Fibroblast of upper back skin (primary cell): ENCODE measurements at places on chromosomes 7 and 10.

- no peak for DNase-seq
Measured at GRCh38 chr7:158324397-158325360, 262.9 kb downstream of the PTPRN2 start.

DNA sequence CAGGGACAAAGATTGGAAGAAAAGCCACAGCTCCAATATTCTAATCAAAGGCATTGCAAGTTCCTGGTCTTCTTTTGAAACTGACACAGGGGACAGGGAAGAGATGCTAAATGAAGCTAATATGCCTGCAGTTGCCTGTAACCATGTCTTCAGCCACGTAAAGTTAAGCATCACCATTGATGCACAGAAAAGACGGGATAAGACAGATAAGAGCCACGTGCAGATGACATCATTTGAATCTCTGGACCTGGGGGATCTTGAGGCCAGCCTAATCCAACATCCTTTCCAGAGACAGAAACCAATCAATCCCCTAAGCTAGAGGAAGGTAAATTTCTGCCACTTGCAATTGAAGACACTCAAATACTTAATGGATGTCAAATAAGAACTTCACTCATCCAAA is 93.4 kb downstream of the PIP4K2A start:
- DNase-seq, result no peak

GRCh38 chr10:78197628-78198272 is 164.1 kb downstream of the RPS24 start:
- no peak for DNase-seq

DNA sequence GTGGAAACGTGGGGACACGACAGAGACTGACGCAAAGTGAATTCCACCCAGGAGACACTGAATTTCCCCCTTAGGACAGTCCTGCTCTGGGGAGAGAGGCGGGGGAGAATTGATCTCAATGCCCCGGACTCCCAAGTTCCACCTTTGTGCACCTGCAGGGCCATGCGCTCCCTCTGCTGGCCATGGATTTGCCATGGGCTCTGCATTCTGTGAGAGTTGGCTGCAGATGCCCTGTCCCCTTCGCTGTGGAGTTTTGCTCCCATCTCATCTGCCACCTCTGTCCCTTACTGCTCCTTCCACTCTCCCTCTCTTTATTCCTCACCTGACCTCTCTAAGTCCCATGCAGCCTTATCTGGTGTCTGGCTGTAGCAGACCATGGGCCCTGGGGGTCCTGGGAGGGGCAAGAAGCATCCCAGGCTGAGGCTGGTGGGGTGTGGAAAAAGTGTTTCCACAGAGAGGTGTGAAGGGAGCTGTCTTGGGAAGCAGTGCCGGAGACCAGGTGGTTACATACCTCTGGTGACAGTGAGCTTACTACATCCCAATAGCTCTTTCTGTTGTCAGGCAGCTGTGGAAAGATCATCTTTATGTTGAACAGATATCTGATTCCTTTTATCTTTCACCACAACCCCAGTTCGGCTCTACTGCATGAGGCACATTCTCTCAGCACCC is 14.3 kb downstream of the GHRHR start:
- peak; percentile 19 for DNase-seq

DNA sequence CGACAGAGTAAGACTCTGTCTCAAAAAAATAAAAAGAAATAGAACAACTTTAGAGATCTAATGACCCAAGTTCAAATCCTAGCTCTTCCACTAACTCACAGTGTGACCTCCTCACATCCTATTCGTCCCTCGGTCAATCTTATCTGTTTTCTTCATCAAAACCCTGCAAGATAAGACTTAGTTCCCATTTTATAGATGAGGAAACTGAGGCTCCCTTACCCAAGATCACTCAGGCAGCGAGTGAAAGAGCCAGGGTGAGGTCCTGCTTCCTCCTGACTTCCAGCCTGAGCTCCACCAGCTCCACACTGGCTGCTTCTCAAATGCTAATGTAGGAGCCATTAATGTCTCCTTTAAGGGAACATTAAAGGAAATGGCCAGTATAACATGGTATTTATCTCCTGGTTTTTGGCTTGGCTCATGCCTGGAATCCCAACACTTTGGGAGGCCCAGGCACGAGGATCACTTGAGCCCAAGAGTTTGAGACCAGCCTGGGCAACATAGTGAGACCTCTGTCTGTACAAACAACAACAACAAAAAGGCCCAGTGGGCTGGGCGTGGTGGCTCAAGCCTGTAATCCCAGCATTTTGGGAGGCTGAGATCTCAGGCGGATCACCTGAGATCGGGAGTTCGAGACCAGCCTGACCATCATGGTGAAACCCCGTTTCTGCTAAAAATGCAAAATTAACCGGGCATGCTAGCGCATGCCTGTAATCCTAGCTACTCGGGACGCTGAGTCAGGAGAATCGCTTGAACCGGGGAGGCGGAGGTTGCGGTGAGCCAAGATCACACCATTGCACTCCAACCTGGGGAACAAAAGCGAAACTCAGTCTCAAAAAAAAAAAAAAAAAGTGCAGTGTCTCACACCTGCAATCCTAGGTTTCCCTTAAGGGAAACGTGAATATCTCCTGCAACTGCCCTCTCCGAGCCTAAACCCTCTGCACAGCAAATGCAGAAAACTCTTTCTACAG is 3.4 kb upstream of the RHBDD2 start:
- no peak for DNase-seq

GRCh38 chr7:26141077-26141476 is 10.9 kb upstream of the NFE2L3 start:
- no peak for DNase-seq

- DNase-seq, result no peak
Measured at GRCh38 chr7:98293746-98294145, 12.3 kb downstream of the BRI3 start.

- DNase-seq, result no peak
Measured at GRCh38 chr10:47369251-47369894, 14.7 kb downstream of the ZNF488 start.

DNA sequence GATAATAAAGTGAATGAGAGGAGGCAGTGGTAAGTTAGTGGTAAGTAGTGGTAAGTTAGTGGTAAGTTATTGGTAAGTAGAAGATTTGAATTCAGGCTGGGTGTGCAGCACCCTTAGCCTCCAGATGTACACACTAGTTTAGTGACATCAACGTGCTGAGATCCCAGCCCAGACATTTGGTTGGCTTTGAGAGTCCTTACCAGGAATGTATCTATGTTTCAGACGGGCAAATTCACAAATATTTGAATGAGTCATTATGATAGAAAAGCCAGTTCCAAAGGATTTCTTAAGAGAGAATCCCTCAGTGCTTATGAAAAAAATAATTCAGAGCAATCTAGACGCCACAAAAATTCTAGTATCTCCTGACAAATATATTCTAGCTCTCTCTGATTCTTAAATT is 70.0 kb downstream of the ARL4A start:
- peak; percentile 93 for DNase-seq

GRCh38 chr7:80967071-80967916 is 48.4 kb upstream of the SEMA3C start:
- DNase-seq, result peak; percentile 57

DNA sequence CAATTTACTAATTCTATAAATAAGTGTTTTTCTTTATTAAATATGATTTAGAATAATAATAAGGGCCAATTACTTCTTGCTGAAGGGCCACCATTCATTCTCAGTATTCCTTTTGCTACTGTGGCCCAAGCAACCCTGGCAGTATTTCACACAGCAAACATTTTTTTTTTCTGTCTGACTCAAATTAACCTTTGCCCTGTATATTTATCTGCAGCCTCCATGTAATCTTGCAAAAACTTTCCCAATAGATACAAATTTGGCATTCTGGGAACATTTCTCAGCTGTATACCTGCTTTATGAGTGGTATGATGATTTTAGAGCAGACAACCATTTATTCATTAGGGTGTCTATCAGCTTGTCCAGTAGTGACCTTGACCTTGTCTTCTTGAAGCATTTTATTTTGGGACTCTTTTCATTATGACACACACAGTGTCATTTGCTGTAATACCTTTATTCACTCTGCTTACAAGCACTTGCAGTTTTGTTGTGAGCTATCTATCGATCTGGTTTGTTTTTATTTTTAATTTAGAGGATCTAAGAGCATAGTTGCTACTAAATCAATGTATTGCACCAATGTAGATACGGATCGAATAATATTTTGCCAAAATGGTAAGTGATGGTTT is 159.7 kb upstream of the PLXDC2 start:
- no peak for DNase-seq

GRCh38 chr7:105130048-105130447 is 116.0 kb downstream of the KMT2E start:
- no peak for DNase-seq

DNA sequence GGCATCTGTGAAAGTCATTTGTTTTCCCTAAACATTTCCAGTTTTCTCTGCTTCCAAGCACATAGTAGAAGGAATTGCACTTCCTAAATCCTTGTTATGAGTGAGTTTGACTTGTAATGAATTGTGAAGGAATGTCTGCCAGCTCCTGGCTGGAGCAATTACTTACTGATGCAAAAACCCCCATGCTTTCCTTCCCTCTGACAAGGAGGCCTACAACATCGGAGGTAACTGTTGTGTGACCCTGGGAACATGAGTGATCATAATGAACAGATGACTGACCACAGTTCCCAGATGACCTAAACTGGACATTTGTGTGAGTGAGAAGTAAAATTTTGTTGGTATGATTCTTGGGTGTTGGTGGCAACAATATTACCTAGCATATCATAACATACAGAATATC is 21.4 kb upstream of the CPVL start:
- DNase-seq, result no peak

DNA sequence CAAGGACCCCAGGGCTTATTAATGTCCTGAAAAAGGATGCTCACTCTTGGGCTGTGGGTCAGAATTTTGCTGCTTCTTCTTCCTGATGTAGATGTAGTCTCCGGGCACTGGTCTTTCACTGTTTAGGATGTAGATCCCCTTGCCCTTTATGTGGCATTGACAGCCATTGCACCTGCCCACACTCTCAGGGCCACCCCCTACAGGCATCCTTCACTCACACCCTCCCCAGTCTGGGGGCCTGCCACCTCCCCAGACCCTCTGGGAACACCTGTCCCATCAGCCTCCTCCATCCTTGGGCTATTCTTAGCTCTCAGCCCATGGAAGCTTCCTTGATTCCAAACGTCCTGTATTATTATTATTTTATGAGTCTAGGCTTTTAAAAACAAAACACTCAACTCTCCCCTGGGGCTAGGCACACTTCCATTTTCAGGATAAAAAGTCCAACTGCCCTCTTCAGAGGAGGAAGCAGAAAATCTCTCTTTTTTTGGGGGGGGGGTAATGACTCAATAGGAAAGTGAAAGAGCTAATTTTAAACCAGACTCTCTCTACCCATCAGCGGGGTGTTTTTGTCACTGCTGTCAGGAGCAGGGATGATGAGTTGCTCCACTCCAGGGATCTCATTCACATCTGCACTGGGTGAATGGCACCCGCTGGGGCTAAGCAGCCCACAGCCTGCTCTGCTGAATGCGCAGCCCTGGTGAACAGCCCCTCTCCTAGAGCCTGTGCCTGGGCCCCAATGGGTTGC is 11.5 kb upstream of the KLRG2 start:
- DNase-seq, result no peak

DNA sequence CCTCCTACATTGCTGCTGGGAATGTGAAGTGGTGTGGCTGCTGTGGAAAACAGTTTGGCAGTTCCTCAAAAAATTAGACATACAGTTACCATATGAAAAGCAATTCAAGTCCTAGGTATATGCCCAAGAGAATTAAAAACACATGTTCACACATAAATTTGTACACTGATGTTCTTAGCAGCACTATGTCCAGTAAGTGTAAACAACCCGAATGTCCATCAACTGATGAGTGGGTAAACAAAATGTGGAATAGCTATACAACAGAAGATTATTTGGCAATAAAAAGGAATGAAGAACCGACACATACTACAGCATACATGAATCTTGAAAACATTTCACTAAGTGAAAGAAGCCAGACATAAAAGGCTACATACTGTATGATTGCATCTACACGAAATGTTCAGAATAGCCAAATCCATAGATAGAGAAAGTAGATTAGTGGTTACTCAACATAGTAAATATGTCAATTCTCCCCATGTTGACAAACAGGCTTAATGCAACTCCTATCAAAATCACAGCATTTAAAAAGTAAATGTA is 17.2 kb downstream of the CEP41 start:
- peak; percentile 28 for DNase-seq

DNA sequence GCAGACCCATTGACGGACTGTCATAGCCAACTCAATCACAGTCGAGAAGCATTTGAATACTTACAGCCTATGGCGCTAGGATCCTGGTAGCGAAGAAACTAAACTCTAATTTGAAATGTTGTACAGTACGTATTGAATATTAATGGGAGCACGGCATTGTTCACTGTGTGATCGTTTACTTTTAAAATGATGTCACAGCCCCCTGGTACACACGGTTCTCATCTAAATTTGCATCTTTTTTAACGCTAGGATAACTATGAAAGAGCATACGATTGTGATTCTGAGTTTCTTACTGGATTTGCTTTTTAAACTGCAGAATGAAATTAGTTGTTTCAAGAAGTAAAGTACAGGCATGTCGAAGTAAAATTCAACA is 895 bp upstream of the NAPEPLD start:
- DNase-seq, result no peak

GRCh38 chr10:71611131-71611530 is 108.4 kb downstream of the C10orf105 start:
- DNase-seq, result no peak

GRCh38 chr10:85642082-85642420 is 724.5 kb downstream of the GRID1 start:
- no peak for DNase-seq

GRCh38 chr10:69896606-69897231 is 95.0 kb downstream of the COL13A1 start:
- no peak for DNase-seq

- DNase-seq, result no peak
Measured at GRCh38 chr10:80528185-80528700, 9.5 kb upstream of the SH2D4B start.

DNA sequence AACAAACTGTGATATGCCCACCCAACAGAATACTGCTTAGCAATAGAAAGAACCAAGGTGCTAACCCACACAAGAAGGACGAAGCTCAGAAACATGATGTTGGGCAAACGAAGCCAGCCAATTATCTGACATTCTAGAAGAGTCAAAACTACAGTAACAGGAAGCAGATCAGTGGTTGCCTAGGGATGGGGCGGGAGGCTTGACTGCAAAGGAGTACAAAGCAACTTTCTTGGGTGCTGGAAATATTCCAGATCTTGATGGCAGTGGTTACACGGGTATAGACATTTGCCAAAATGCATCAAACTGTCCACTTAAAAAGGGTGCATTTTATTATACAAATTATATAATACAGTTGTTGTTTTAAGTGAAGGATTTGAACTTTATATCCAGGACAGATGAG is 41.1 kb upstream of the RET start:
- no peak for DNase-seq

GRCh38 chr10:522350-522749 is 167.1 kb downstream of the DIP2C start:
- no peak for DNase-seq

GRCh38 chr10:32976338-32976737 is 18.3 kb upstream of the ITGB1 start:
- no peak for DNase-seq

GRCh38 chr7:116071629-116072028 is 41.1 kb upstream of the TFEC start:
- no peak for DNase-seq

- no peak for DNase-seq
Measured at GRCh38 chr7:70446448-70447143, 685.3 kb upstream of the GALNT17 start.

GRCh38 chr10:128626397-128627000 is 500.3 kb upstream of the MKI67 start:
- peak; percentile 66 for DNase-seq
